ENCODE measurements at places on chromosomes 5 and 9.
A peak's percentile ranks its signal among the peaks of the same experiment; 100 is the strongest.

DNA sequence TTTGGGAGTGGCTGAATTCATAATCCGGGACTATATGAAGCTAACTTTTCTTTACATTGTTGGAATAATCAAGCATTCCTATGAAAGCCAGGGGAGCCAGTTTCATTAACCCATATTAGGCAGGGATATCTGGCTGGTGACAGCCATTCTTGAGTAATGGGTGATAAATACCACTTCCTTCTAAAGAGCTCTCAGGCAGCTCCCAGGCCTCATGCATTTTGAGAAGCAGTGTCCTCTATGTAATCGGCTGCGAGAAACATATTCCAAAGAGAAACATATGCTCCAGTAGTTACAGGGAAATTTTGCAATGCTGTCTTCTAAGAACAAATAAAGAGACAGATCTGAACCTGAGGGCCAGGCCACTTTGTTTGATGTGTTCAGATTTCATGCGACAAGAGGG lies 83.1 kb downstream of the MSX2 start:
- DNase-seq, result no peak

DNA sequence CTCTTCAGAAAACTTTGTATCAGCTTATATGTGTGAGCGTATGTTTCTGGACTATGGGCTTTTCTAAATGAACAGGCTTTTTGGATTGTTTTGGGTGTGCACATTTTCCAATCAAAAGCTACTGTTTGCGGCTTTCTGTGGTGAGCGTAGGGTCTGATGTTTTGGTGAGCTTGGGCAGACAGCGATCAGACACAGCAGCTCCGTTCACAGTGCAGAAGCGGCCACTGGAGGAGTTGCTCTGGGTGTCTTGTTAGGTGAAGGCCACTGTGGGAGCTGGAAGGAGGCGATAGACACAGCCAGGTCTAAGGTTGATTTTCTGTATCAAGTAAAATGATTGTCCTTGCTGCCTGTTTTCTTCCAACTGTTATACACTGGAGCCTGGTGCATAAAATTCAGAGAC lies 11.1 kb downstream of the PRRC2B start:
- DNase-seq, result no peak

GRCh38 chr9:111712369-111712768 lies 51.0 kb downstream of the GNG10 start:
- no peak for DNase-seq

GRCh38 chr9:95434116-95435073 lies 82.4 kb downstream of the PTCH1 start:
- no peak for DNase-seq

- DNase-seq, result peak; percentile 48
These were observed 13.8 kb downstream of the EXOSC2 start for GRCh38 chr9:130707225-130707976.

DNA sequence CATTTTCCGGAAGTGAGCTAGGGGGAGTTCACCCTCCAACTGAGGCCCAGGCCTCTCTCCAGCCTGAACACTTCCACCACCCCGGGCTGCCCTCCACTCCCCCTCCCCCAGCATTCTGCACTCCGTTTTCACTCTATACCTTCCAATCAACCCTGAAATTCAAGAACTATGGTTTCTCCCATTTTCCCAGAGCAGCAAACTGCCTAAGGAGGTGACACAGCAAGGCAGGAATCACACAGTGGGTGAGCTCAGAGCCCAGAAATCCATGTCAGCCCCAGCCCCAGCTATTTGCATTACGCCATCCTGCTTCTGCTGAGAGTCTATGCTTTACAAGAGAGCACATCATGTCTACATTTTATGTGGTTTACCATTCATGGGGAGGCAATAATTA lies 11.9 kb downstream of the MSX2 start:
- no peak for DNase-seq

DNA sequence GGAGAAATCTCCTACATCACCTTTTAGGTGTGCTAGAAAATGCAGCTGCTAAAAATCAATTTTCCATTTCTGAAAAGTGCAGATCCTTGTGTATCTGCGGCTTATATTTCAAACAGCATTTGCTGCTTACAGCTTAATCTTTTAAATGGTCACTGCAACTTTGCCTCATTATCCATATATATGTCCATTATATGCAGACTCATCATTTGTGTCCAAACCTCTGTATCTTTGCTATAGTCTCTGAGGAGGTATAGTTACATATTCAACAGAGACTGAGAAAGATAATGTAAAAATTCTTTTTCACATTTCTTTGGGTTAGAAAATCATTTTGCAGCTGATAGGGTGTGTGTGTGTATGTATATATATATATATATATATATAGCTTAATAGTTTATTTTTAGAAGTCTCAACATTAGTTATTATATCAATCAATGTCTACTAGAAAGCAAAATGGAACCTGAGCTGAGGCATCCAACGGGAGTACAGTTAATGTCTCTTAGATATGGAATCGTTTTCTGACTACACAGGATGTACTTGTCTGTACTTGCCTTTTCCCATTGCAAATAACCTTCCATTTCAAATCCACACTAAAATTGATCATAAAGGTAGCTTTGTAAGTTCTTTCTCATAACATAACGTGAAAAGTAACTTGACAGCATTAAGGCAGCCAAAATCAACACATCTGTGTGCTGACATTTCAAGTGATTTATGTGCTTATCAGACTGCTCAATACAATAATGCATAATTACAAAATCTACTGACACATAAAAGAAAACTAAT lies 267.0 kb upstream of the HAPLN1 start:
- no peak for DNase-seq

DNA sequence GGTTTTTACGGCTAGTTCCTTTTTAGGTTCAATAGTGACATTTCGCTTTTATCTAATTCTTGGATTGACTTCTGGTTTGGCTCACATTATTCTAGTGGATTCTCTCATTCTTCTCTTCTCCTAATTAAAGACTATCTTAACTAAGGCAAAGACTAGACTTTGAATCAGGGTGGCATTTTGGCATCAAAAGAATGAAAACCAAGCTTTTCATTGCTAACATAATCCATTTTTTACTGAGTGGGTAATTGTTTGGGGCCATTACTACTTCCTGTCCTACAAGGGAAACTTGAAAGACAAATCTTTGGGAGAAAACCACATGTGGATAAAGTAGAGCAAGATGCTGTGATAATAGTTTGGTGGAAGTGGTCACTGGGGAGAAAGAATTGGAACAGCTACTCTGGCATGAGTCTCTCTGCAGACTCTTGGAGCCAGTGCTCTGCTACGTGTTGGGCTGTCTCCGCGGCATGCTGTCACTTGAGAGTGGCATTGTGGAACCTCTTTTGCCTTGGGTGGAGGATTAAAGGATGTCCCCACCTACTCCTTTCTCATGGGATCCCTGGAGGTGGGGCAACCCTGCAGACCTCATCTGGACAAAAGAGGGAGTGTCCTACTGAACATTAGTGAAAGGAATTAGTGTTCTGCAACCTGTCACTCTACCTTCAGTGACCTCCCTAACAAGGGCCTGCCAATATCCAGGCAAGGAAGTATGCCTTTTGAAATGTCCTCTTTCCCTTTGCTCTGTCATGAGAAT lies 280.4 kb downstream of the PSAT1 start:
- no peak for DNase-seq

GRCh38 chr9:134502266-134502791 lies 139.3 kb upstream of the COL5A1 start:
- DNase-seq, result no peak

GRCh38 chr5:154308443-154309370 lies 118.2 kb downstream of the GALNT10 start:
- no peak for DNase-seq

DNA sequence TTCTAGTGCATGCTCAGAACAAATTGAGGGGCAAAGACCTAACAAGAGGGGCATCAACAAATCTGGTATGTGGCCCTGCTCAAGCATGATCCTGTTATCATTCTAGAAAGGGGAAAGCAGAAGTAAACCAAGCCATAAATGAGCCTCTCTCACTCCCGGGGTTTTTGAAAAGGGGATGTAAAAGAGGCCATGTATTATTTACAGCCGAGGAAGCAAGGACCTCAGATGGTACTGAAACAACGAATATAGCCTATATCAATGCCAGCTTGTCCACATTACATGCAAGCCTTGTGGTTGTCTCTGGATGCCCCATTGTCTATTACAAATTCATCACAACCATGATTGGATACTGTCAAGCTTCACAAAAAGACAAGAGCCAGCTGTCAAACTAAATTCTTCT lies 211.3 kb downstream of the DCP2 start:
- DNase-seq, result no peak

DNA sequence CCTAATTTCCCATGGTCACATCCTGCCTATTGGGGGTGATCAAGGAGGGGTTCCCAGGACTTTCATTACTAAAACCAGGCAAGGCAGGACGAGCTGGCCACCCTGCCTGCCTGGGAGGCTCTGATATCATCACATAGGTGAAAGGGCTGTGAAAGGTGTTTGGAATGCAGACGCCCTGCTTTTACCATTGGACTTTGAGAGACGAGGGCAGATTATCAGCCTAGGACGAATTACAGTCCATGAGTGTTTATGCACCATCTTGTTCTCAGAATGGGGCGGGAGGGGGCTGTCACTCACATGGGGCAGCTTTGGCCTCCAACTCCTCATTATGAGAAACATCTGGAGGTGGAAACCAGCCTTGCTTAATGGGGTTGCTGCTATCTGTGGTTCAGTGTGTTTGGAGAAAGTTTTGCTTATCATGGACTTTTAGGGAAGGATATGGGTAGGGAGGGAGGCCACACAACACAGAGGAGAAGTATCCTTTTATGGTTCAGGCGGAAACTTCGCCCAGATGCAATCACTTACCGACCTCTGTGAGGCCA lies 69.8 kb upstream of the UBTD2 start:
- no peak for DNase-seq

- DNase-seq, result no peak
These were observed 45.2 kb downstream of the ANKDD1B start for GRCh38 chr5:75656311-75657003.

GRCh38 chr5:132264546-132265335 lies 7.2 kb downstream of the PDLIM4 start:
- no peak for DNase-seq

Data from activated CD8-positive, alpha-beta memory T cell treated with anti-CD3 and anti-CD28 coated beads for 1 hour (primary cell).